ENCODE measurements at places on chromosomes 6 and 20.

GRCh38 chr6:111894272-111894671, 21.0 kb upstream of the FYN start:
- no peak for DNase-seq

DNA sequence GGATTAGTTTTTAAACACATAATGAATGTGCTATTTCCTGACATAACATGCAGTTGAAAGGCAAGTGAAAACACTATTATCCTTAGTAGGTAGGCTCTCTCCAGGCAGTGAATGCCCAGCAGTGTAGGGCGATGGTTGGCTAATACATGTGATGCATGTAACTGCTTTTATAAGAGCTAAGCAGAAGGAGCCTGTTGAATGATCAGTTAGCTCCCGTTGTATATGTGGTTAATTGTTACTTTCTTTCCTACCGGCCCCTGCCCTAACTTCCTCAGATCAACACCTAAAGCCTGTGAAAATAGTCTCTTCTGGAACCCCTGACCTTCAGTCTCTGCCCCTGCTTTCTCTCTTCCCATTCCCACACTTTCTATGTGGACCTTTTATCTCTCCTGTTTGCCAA, 10.5 kb downstream of the SOX4 start:
- no peak for DNase-seq

DNA sequence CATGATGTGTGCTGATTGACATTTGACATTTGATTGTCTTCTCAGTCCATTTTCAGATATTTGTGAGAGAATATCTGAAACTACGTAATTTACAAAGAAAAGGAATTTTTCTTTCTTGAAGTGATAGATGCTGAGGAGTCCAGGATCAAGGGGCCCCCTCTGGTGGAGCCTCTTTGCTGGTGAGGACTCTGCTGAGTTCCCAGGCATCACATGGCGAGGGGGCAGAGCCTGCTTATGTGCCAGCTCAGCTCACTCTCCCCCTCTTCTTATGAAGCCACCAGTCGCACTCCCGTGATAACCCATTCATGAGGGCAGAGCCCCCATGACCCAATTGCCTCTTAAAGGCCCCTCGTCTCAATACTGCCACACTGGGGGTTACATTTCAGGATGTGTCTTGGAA, 91.3 kb downstream of the RPP40 start:
- DNase-seq, result no peak

GRCh38 chr6:145214570-145214969, 520.8 kb downstream of the EPM2A start:
- no peak for DNase-seq

GRCh38 chr6:8679823-8680222, 244.5 kb upstream of the SLC35B3 start:
- DNase-seq, result no peak

GRCh38 chr6:11496152-11497060, 41.1 kb upstream of the TMEM170B start:
- peak; percentile 70 for DNase-seq

- no peak for DNase-seq
Measured at GRCh38 chr6:170206851-170207431, 83.9 kb downstream of the DLL1 start.

DNA sequence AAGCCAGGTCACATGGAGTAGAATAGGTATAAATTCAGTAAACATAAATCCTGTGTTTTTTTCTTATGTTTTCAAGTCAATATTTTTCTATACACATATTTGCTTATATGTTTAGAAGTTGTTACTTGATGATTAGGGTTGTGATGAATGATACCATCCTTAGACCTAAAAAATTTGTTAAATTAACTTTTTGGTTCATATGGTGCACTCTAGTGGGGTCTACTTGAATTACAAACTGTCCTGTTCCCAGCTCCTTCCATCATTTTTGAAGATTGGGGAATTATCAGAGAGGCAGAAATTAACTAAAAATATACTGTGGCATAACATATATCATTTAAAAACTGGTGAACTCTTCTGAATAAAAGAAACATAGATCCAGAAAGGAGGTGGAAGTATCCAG, 48.3 kb upstream of the RIPPLY2 start:
- no peak for DNase-seq

DNA sequence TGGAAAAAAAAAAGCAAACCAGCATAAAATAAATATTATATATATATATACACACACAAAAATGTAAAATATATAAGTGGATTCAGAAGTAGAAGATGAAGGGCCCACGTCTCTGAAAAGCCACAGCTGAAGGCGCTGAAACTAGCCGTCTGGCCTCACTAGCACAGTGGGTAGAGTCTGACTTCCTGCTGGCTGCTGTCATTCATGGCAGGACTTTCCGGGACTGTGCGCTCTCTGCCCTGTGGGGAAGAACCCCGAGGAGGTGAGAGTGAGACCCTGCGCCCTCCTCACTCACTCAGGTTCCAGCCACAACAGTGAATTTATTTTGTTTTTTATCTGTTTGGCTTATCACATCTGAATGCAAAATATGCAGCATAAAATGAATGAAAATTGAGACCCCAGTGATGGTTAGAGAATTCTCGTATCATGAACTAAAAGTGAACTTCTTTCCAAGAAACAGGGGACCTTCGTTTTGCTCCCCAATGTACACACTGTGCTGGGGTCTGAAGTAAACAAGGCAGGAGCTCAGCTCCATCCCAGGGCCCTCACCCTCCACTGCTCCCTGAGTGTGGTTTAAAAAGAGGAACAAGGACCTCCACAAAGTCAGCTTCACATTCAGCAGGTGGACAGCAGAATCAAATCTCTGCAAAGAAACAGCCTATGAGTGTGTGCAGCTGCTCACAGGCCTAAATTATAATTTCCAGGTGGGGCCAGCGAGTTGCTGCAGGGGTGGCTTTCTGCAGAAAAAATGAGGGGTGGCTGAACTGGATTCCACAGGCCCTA, 1.3 kb upstream of the RAMACL start:
- no peak for DNase-seq

GRCh38 chr6:107330168-107330567, 129.2 kb downstream of the PDSS2 start:
- DNase-seq, result no peak

- DNase-seq, result no peak
Measured at GRCh38 chr6:119720160-119720559, 370.6 kb upstream of the MAN1A1 start.

- no peak for DNase-seq
Measured at GRCh38 chr20:23331450-23332350, 18.9 kb upstream of the NXT1 start.

DNA sequence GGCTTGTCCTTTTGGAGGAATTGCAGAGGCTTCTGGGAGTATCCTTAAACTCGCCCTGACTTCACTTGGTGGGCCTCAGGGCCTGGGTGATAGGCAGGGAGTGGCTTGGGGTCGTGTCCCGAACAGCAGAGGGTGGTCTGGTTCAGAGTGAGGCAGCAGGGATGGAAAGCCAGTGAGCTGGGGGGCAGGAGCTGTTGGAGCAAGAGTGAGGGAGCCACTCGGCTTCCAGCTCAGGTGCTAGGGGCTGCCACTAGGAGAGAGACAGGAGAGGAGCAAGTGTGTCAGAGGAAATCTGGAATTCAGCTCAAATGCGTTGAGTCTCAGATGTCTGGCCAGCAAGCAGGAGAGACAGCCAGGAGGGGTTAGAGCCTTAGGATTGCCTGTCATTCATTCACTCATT, 85.8 kb downstream of the DLGAP4 start:
- DNase-seq, result no peak

DNA sequence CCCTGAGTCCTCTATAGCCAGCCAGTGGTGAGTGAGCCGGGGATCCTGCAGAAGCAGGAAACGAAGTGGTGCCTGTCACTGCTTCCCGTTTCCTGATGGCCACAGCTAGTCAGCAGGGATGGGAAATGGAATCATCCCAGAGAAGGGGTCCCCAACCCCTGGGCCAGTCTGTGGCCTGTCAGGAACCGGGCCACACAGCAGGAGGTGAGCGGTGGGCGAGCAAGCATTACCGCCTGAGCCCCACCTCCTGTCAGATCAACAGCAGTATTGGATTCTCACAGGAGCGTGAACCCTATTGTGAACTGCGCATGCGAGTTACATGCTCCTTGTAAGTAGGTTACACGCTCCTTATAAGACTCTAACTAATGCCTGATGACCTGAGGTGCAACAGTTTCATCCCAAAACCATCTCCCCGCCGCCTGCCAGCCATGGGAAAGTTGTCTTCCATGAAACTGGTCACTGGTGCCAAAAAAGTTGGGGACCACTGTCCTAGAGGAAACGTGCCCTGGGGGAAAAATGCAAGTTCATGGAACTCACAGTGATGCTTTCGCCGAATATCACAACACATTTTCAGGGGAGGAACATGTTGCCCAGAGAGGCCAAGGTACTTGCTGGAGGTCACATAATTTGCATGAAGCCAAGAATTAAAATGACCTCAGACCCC, 113.8 kb downstream of the JPH2 start:
- DNase-seq, result no peak

- no peak for DNase-seq
Measured at GRCh38 chr6:13523826-13524622, 36.6 kb upstream of the GFOD1 start.

GRCh38 chr6:16238963-16239797, 793 bp downstream of the GMPR start:
- peak; percentile 84 for DNase-seq

GRCh38 chr6:36578431-36578830, 15.7 kb upstream of the SRSF3 start:
- no peak for DNase-seq

DNA sequence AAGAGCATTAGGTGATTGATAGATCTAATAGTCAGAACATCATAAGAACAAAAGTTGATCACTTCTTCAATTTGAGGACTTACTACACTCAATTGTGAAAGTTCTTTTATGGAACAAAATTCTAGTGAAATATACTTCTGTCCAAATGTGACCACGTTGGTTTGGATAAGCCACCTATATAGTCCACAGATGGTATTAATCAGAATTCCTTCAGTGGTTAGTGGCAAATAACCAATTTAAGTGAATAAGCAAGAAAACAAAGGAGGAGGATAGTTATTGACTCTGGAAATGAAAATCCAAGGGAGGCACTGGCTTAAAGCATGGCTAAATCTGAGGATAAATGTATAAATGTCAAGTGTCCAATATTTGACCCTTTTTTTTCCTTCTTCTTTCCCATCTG, 268.5 kb upstream of the MARCKS start:
- DNase-seq, result no peak

DNA sequence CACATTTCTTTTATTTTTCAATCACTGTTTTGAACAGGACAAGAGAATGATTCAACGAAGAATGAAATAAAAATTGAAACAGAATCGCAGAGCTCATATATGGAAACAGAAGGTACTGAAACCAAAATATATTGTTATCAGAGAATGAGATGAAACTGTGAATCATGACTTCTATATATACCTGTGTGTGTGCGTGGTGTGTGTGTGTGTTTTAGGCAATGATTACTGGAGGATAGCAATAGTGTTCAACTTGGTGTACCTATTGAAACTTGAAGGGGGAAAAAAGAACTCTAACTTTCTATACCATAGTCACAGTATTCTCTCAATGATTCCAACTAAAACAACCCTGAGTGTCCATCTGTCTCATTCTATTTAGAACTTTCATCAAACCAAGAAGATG, 586.6 kb downstream of the KIF16B start:
- no peak for DNase-seq

- no peak for DNase-seq
Measured at GRCh38 chr20:22579711-22580697, 4.4 kb downstream of the FOXA2 start.

DNA sequence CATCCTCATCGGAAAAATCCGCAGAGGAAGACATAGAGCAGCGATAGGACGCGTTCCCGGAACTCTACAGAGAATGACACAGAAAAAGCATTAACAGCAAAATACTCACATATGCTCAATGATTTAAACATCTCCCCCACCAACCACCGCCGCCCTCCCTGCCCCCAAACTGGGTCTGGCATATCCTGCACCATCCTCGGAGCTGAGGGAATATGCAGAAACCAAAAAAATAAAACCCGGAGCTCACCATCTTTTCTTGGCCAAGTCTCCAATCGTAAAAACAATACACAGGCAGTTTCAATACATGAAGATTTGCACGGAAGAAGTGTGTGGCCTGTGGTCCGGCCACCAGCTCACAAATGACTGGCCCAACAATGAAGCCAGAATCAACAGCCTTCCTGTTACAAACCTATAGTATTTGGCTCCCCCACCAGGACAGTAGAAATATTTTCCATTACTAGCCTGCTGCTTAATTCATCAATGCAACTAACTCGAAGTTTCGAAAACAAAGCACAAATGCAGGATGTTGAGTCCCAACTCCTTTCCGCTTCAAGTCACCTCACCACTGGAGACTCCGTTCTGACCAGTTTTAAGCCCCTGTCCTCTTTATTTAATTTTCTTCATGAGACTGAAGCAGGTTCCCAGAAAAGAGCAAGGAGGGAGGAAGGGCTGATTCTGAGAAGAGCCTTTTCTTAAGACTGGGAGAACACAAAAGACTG, 103.2 kb upstream of the BEND6 start:
- DNase-seq, result peak; percentile 57

DNA sequence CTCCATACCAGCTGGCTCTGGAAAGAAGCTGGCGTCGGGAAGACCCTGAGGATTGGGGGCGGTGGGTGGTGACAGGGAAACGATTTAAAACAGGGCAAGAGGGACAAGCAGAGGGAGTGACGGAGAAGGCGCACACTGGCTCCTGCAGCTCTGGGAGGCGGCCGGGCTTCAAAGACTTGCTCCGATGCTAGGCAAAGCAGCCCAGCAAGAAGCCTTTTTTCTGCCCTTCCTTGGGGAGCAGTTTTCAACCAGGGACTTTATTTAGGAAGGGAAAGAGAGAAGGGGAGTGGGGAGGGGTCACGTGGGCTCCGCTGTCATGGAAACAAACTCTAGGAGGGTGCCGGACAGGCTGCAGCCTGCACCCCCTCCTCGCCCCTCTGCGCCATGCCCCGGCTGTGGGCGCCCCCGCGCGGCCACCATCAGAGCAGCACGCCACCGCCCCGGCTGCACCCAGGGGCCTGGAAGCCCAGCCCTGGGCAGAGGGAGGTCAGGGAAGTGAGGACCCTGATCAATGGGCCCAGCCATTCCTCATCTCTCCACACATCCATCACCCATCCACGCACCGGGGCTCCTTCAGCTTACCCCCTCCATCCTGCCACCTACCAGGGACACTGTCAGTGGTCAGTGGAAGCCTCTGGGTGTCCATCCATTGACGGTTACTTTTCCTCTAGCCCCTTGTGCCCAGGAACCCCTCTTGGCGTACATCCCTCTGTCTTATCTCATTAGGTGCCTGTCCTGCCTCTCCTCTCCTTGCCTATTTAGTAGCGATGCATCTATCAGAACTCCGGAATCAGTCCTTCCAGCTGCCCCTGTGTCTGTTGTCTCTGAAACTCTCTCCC, 66.6 kb upstream of the CCDC167 start:
- peak; percentile 74 for DNase-seq
